ENCODE measurements at places on chromosomes 5 and 9.

GRCh38 chr5:164115420-164115819 lies 610.0 kb downstream of the MAT2B start:
- H3K27me3 ChIP-seq, result no peaks in the 10 kb centered on the region
- H3K4me3 ChIP-seq, result no peak overlapping the region
- H3K4me1 ChIP-seq, result peaks cover 24% of the 10 kb centered on the region
- H3K36me3 ChIP-seq, result no peaks in the 10 kb centered on the region

- peaks cover 25% of the 10 kb centered on the region for H3K4me1 ChIP-seq
- no peaks in the 10 kb centered on the region for H3K36me3 ChIP-seq
- no peak for DNase-seq
- H3K4me3 ChIP-seq, result no peak overlapping the region
- no peak overlapping the region for H3K27ac ChIP-seq
These were observed 109.2 kb downstream of the SH3TC2 start for GRCh38 chr5:148953711-148954110.

- no peaks in the 10 kb centered on the region for H3K27me3 ChIP-seq
- no peak for DNase-seq
- H3K4me3 ChIP-seq, result no peak overlapping the region
- H3K4me1 ChIP-seq, result no peaks in the 10 kb centered on the region
These were observed 421.7 kb upstream of the ZNF462 start for GRCh38 chr9:106441283-106441682.

- no peak for DNase-seq
- H3K27me3 ChIP-seq, result no peaks in the 10 kb centered on the region
- peaks cover 25% of the 10 kb centered on the region for H3K4me1 ChIP-seq
- H3K4me3 ChIP-seq, result no peak overlapping the region
These were observed 129.8 kb upstream of the SGCD start for GRCh38 chr5:156197042-156197635.

- H3K27me3 ChIP-seq, result peaks cover 33% of the 10 kb centered on the region
- H3K4me1 ChIP-seq, result no peaks in the 10 kb centered on the region
- DNase-seq, result no peak
- no peaks in the 10 kb centered on the region for H3K36me3 ChIP-seq
These were observed 17.0 kb upstream of the ISOC1 start for GRCh38 chr5:129077433-129078075.

DNA sequence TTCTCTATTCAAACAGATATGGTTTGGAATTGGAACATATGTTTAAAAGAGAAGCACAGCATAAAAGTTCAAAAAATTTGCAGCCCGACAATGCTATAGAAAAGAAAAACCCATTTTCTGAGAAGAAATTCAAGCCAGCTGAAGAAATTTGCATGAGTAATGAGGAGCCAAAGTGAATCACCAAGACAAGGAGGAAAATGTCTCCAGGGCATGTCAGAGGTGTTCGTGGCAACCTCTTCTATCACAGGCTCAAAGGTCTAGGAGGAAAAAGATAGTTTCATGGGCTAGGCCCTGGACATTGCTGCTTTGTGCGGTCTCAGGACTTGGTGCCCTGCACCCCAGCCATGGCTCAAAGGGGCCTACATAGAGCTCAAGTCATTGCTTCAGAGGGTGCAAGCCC lies 134.8 kb upstream of the ADAMTS16 start:
- H3K4me3 ChIP-seq, result no peak overlapping the region
- no peak overlapping the region for H3K27ac ChIP-seq

- no peaks in the 10 kb centered on the region for H3K4me1 ChIP-seq
- H3K27me3 ChIP-seq, result no peaks in the 10 kb centered on the region
- no peak overlapping the region for H3K4me3 ChIP-seq
These were observed 110.8 kb downstream of the IRX2 start for GRCh38 chr5:2640717-2641116.

DNA sequence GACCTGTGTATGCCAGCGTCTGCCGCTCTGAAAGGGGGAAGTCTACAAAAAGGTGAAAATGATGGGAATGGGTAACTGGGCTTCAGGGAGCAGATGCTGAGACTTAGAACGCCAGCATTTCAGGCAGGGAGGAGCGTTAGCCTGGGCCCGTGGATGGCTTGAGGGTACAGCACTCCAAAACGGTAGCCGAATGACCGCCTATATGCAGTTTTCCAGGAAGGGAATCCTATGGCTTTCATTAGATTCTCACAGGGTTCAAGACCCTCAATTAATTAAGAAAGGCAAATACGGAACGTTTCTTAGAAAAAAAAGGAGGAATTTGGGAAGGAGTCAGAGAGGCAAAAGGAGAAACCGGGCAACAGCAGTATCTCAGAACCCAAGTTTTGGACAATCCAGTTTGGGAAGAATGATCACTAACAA lies 639 bp downstream of the AMACR start:
- H3K27me3 ChIP-seq, result no peaks in the 10 kb centered on the region
- peak overlapping the region; percentile 75 for H3K4me3 ChIP-seq
- H3K36me3 ChIP-seq, result peaks cover 28% of the 10 kb centered on the region
- H3K27ac ChIP-seq, result peak overlapping the region; percentile 57

GRCh38 chr5:54981928-54982327 lies 3.5 kb downstream of the ESM1 start:
- DNase-seq, result no peak
- H3K36me3 ChIP-seq, result peaks cover 4% of the 10 kb centered on the region
- H3K27ac ChIP-seq, result no peak overlapping the region
- peaks cover 11% of the 10 kb centered on the region for H3K4me1 ChIP-seq

- no peak overlapping the region for H3K27ac ChIP-seq
- H3K4me3 ChIP-seq, result no peak overlapping the region
- peak; percentile 56 for DNase-seq
These were observed 29.9 kb upstream of the OBP2B start for GRCh38 chr9:133238851-133239532.

DNA sequence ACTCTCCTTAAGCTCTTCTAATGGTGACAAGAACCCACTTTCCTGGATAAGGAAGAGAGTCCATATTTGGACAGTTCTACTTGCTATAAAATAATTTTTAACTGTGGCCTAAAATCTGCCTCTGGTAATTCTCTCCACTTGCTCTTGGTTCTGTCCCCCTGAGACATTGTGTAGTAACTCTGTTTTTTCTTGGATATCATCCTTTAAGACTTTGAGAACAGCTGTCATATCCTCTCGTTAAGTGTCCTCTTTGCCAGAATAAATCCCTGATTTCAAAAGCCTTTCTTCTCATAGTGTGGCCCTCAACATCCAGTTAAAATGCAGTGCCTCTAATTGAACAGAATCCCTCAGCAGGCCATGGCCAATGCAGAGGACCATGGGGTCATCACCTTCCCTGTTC lies 101.5 kb downstream of the ARHGEF28 start:
- H3K4me3 ChIP-seq, result no peak overlapping the region
- no peaks in the 10 kb centered on the region for H3K36me3 ChIP-seq
- no peak overlapping the region for H3K27ac ChIP-seq
- no peak for DNase-seq

GRCh38 chr5:146894753-146895521 lies 16.4 kb upstream of the PPP2R2B start:
- H3K4me3 ChIP-seq, result no peak overlapping the region
- H3K36me3 ChIP-seq, result no peaks in the 10 kb centered on the region
- H3K27me3 ChIP-seq, result no peaks in the 10 kb centered on the region
- H3K27ac ChIP-seq, result no peak overlapping the region

GRCh38 chr9:5364294-5365024 lies 24.8 kb upstream of the RLN1 start:
- H3K27me3 ChIP-seq, result no peaks in the 10 kb centered on the region
- no peak overlapping the region for H3K4me3 ChIP-seq
- DNase-seq, result peak; percentile 1
- H3K36me3 ChIP-seq, result no peaks in the 10 kb centered on the region

DNA sequence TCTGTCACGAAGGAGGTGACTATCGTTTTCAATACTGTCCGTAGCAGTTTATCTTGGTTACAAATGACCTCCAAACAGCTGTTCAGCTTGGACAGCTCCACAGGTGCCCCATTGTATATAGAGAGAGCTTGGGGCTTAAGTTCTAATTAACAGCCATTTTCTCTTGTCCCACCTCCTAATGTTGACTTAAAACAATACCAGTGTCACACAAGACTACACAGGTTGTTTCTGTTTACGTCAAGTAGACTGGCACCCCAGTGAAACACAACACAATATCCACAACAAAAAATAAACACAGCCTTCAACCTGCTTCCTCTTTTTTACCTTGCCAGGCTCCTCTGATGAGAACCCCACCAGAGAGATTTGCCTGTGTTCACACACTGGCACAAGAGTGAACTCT lies 39.8 kb upstream of the TLE1 start:
- no peaks in the 10 kb centered on the region for H3K4me1 ChIP-seq
- no peaks in the 10 kb centered on the region for H3K36me3 ChIP-seq
- no peak overlapping the region for H3K4me3 ChIP-seq
- H3K27me3 ChIP-seq, result no peaks in the 10 kb centered on the region
- H3K27ac ChIP-seq, result no peak overlapping the region

DNA sequence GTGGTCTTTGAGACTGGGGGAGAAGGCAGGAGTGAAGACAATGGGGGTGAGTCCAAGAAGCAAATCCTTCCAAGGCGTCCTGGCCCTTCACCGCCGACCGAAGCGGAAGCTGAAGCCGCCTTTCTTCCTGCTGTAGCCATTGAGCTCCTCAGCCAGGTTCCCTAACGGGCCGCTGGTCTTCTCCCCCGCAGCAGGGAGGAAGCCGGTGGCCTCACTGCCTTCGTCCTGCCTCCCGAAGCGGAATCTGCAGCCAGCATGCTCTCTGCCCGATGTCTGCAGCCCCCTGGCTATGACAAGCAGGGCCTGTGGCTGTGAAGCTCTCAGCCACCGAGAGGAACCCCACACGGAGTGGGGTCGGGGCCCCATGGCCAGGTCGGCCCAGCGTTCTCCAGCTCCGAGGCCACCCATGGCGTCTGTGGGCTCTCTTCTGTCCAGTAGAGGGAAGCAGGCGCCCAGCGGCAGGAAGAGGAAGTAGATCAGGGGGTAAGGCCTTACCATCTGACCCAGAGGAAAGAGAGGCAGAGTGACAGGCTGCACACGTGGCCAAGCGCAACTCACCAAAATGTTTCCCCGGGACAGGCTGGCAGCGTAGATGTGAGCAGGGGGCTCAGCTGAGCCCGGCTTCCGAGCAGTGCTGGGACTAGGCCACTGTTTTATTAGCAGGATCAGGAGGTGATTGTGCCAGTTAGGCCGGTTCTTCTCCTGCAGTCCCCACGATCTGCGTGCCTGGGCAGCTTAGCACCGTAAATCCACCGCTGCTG lies 3.1 kb downstream of the QRFP start:
- peak overlapping the region; percentile 23 for H3K27ac ChIP-seq
- peaks cover 43% of the 10 kb centered on the region for H3K36me3 ChIP-seq
- H3K4me3 ChIP-seq, result no peak overlapping the region

DNA sequence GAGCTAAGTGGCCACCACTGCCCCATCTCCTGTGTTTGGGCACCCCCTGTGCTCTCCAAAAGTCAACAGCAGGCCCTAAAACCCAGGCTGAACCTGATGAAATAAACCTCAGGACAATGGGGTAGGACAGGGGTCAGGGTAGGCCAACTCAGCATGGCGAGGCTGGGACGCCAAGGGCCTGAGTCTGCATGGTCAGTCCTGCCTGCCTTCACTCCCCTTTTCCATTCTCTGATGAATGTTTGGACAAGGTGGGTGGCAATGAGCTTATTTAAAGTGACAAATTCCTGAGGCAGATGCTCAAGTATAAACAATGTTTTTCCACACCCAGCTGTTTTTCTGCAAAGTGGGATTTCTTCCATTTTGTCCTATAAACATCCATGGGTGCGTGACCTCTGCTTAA lies 47.2 kb upstream of the CXCL14 start:
- no peak overlapping the region for H3K4me3 ChIP-seq
- H3K27me3 ChIP-seq, result no peaks in the 10 kb centered on the region

- H3K27me3 ChIP-seq, result no peaks in the 10 kb centered on the region
- no peak for DNase-seq
- H3K27ac ChIP-seq, result no peak overlapping the region
These were observed 102.5 kb downstream of the OTULIN start for GRCh38 chr5:14767053-14767452.

DNA sequence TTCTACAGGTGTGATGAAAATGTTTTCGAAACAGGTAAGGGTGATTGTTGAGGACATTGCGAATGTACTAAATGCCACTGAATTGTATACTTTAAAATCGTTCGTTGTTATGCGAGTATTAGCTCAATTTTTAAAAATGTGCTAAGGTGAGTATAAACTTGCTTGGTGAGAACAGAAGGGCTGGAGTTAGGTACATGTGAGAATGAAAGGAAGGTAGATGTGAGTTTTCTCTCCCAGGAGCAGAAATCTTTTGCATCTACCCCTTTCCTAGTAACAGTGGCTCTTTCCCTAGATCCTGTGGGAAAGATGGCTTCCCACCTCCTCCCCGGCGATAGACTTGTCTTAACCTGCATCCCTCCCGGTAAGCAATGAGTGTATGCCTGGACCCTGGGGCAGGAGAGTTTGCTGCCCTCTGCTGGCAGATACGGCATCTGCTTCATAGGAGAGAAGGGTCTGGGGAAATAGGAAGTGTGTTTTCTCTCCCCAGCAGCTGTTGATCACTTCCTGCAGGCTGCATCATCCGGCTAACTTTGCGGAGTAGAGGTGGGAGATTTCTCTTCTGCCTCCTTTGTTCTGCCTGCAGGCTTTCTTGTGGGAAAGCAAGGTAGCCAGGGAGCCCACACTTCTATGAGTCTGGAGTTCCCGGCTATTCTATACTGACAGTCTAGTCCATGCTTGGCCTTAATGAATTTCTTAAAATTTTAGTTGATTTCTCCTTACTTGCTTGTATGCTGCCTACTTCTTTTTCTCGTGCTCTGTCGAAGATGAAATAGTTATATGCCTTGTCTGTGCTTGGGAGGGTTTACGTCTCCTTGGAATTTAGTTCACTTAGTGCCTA lies 373.3 kb upstream of the SEMA6A start:
- DNase-seq, result peak; percentile 84
- no peak overlapping the region for H3K27ac ChIP-seq
- H3K27me3 ChIP-seq, result no peaks in the 10 kb centered on the region
- H3K36me3 ChIP-seq, result no peaks in the 10 kb centered on the region

DNA sequence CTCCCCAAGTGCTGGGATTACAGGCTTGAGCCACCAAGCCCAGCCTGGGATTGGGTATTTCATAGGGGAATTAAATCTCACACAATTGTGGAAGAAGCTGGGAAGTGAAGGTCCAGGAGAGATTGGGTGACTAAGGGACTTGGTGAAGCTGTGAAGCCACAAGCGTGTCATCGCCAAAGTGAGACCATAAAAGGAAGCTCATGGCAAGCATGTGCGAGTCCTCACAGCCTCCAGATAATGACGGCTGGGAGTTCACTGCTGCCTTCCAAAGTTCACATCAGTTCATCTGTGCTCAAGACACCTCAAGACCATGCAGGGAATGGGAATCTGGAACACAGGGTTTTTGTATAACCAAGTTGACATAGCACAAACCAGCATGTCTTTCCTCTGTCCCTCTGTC lies 210.6 kb downstream of the MARCHF11 start:
- peaks cover 7% of the 10 kb centered on the region for H3K36me3 ChIP-seq
- no peak overlapping the region for H3K4me3 ChIP-seq
- DNase-seq, result no peak
- H3K4me1 ChIP-seq, result no peaks in the 10 kb centered on the region

DNA sequence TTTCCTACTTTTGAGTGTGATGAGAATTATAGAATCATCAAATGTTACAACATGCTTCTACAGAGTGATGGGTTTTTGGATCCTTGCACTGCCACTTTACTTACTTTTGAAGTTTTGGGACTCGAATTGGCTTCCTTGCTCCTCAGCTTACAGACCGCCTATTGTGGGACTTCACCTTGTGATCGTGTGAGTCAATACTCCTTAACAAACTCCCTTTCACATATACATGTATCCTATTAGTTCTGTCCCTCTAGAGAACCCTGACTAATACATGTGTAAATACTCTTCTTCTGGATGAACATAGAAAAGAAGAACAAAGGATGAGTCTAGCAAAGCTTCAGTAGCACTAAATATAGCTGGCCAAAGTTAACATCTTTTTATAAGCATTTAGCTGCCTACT lies 98.7 kb upstream of the PDE4D start:
- no peak for DNase-seq
- peaks cover 6% of the 10 kb centered on the region for H3K36me3 ChIP-seq
- no peaks in the 10 kb centered on the region for H3K4me1 ChIP-seq
- H3K4me3 ChIP-seq, result no peak overlapping the region
- peaks cover 61% of the 10 kb centered on the region for H3K27me3 ChIP-seq
